Neuronal stem cell (in vitro differentiated cells): ENCODE measurements at places on chromosomes 13 and 19.

- no peak for DNase-seq
These were observed 350.0 kb downstream of the DCT start for GRCh38 chr13:94129490-94129894.

- DNase-seq, result no peak
These were observed 1876.2 kb downstream of the PCDH9 start for GRCh38 chr13:65353951-65354350.

- DNase-seq, result no peak
These were observed 9.4 kb downstream of the SETDB2 start for GRCh38 chr13:49453465-49453864.

DNA sequence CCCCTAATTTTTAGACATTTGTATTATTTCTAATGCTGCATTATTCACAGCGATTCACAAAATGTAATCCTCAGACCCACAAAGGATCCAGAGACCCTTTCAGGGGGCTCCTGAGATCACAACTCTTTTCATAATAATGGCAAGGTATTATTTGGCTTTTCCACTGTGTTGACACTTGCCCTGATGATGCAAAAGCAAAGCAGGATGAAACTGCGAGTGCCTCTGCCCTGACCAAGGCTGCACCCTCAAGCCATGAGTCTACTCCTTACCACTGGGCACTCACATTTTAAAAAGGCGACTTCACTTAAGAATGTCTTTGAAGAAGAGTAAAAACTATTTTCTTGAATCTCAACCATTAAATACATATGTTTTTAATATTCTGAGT is 11.4 kb downstream of the ELF1 start:
- DNase-seq, result no peak

DNA sequence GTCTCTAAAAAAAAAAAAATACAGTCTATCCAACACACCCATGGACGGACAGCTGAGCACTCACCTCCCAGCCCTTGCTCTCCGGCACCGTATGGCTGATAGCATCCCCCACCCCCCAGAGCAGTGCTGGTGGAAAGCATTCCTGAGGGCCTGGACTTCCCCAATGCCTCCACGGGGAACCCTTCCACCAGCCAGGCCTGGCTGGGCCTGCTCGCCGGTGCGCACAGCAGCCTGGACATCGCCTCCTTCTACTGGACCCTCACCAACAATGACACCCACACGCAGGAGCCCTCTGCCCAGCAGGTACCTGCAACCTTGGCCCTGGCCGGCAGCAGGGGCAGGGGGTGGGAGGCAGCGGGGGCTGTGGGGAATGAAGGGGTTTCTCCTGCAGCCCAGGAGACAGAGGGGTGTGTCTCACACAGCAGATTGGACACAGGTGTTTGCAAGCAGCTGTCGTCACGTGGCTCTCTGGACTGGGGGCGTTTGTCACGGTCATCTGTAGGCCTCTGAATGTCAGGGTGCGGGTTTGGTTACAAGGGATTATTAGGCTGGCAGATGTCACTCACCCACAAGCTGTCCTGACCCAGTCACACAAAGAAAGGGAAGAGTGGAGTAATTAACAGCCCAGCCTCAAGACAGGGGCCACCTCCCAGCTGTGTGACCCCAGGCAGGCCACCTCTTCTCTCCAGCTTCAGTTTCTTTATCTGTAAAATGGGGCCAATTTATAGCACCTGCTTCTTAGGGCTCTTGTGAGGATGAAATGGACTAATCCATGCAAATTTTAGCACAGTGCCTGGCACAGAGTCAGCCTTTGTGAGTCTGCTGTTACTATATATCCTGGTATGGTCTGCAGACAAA is 19.3 kb downstream of the PLD3 start:
- DNase-seq, result no peak

DNA sequence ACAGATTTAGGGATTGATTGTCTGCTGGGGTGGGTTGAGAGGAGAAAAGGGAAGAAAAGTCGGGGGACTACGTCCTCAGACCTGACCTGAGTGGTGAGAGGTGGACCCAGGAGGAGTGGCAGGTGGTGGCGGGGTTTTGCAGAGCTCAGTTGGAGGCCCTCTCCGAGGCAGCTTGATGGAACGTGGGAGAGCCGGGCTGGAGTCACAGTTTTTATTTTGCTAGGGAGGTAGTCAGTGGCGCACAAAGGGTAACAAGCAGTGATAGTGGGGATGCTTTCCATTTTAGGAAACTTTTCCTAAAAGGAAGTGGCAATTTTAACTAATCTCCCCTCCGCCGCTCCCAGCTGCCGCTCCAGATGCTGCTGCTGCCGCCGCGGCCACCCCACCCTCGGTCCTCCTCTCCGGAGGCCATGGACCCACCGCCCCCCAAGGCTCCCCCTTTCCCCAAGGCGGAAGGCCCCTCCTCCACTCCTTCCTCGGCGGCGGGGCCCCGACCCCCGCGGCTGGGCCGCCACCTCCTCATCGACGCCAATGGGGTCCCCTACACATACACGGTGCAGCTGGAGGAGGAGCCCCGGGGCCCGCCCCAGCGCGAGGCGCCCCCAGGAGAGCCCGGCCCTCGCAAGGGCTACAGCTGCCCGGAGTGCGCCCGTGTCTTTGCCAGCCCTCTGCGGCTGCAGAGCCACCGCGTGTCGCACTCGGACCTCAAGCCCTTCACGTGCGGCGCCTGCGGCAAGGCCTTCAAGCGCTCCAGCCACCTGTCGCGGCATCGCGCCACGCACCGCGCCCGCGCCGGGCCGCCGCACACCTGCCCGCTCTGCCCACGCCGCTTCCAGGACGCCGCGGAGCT is 1.1 kb upstream of the ZNF581 start:
- no peak for DNase-seq

- no peak for DNase-seq
These were observed 416 bp upstream of the DOCK9 start for GRCh38 chr13:98978280-98978679.

- no peak for DNase-seq
These were observed 1.7 kb downstream of the TBXA2R start for GRCh38 chr19:3604987-3605343.

DNA sequence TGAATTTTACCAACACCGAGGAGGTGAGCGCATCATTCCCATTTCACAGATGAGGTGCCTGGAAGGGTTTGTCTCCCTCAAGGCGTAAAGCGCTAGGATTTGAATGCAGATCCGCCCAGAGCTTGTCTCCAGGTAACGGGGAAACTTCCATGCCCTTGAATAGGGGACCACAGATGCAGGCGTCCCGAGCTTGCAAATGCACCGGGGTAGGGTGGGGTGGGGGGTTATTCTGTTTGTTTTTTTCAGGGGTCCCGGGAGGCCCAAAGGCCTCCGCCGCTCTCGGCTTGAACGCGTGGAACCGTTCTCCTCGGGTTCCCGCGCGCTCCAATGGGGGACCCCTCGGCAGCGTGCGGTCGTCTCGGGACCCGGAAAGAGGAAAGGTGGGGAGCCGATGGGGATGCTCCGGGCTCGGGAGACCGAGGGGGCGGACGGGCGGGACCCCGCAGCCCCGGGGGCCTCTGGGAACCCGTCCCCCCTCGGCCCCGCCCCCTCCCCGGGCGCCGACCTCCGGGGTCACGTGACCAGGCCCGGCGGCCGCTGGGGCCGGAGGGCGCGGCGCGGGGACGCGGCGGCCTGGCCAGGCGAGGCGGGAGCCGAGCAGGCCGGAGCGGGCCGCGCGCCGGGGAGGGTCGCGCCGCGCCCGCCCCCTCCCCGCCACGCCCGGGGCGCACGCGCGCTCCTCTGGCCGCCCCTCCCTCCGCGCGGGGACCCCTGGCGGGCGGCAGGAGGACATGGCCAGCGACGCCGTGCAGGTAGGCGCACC is at the start of gene PKN1:
TSS of gene PKN1 (plus strand) at position 516 of the 763 bp plus-strand sequence. CDS start at position 732, 216 bp downstream.
- DNase-seq, result peak; percentile 67

DNA sequence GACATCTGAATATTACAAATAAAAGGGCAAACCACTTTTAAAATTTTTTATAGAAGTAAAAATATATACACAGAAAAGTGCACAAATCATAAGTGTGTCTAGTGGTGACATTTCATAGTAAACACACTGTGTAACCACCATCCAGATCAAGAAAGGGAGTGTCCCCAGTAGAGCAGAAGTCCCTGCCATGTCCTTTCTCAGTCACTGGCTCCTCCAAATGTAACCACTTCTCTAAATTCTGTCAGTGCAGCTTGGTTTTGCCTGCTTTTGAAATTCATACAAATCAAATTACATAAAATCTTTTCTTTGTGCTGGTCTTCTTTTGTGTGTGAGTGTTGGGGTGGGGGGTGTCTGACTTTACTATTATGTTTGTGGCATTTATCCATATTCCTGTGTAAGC is 116.5 kb downstream of the RBM26 start:
- DNase-seq, result no peak

DNA sequence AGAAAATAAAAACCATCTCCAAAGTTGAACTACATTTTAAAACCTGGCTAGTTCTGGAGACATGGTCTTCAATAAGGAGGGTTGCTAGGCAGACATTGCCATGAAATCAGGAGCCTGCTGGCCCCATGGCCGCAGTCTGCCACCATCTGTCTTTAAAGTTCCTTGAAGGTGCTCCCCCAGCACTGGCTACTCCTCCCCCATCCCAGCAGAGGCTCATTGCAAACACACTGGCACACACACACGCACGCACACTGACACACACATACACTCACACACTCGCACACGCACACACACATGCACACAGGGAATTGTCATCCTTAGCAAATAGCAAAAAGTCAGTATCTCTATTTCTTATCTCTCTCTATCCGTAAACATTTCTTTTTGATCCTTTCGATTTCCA is 68.4 kb downstream of the ZIC5 start:
- no peak for DNase-seq

DNA sequence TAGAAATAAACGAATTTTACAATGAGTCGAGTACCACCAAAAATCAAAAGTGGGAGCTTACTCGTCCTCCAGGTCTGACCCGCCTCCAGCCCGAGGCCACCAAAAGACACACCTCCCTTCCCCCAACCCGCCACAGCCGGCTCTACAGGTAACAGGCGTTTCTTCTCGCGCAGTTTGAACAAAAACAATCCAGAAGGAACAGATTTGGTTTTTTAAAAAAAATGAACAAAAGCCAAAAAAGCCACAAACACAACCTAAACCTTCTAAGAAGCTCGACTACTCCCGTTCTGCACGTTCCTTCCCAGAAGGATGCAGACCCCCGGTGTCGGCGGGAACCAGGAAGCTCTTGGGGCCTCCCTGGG is 671 bp downstream of the ZDHHC20 start:
- DNase-seq, result no peak

DNA sequence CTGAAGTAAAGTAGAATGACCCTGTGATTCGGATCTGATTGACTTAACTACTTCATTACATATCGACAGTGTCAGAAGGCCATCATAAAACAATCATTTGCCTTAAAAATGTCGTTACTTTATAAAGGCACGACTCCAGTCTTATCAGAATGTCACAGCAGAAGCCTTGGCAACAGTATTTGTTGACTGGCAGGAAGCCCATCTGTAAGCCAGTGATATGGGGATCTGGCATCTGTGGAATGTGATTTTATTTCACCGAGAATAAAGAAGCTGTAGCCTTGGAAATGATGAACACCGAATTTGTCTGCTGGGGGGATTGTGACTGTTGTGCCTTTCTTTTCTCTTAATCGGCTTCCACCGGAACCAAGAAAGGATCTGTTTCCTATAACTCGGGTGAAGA is 362.5 kb downstream of the TDRD3 start:
- DNase-seq, result peak; percentile 63

GRCh38 chr19:1133471-1133929 is 29.7 kb downstream of the GPX4 start:
- DNase-seq, result no peak

GRCh38 chr19:43820098-43820883 is 6.8 kb upstream of the ZNF283 start:
- no peak for DNase-seq

GRCh38 chr19:362683-363082 is 18.1 kb upstream of the MIER2 start:
- DNase-seq, result no peak

- DNase-seq, result peak; percentile 18
These were observed 2304.9 kb downstream of the PCDH9 start for GRCh38 chr13:64925284-64925683.

DNA sequence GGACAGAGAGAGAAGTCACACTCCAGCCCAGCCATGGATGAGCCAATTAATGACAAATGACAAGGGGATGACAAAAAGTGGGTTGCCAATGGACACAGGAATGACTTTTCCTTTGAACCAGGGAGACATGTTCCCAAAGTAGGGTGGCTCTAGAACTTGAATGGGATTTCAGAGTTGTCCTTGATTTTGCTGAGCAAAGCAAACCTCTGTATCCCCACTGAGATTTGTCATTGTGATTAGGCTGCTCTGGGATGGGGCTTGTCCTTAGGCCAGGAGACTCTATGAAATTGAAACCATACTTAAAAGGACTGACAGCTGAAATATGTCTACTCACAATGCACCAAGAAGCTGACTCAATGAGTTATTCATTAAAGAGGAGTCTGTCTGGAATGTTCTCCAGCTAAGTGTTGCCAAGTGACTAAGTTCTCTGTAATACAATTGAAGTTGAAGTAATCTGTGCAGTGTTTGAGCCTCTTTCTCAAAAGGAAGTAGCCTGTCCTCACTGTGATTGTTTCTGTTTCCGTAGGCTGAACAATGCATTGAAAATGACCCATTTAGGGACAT is 69.0 kb upstream of the PCDH9 start:
- no peak for DNase-seq

- no peak for DNase-seq
These were observed 10.0 kb downstream of the NRTN start for GRCh38 chr19:5814852-5815246.

DNA sequence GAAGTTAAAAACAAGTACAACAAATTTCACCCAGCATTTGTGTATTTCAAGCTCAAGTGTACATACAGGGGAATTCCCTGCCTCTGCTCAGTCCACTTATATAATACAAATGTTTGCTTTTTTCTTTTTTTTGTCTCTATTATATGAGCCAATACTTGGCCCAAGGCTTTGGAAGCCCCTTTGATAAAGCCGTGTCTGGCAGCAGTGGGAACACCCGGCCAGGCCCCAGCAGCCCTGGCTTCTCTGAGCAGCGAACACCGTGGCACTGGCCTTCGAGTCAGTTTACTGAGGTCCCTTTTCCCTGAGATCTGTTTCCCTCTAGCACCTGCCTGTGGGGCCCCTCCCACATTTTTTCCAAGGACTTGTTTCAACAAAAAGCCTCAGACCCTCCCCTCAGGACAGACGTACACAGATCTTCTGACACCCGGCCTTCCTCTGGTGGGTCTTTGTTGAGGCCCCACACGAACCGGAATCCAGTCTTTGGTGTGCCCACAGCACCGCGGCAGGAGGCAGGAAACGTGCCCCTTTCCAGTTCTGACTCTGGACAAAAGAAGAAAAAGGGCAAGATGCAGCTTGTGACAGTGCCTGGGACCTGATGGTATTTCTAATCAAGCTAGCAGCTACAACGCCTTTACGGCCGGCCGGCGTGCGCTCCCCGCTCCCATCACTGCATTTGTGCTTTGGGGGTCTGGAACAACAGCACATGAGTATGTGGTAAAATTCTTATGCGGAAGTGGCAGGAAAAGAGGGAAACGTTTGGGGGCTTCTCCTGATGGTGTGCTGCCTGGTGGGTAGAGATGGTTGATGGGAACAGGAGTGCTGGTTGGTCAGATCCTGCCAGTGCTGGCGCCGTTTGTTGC is 13.8 kb downstream of the SIPA1L3 start:
- no peak for DNase-seq

GRCh38 chr19:8988204-8988603 is 22.0 kb downstream of the MUC16 start:
- DNase-seq, result no peak

- no peak for DNase-seq
These were observed 5.9 kb downstream of the CD37 start for GRCh38 chr19:49340865-49341718.
